SK-N-SH treated with all-trans-retinoic acid at 6 μM for 48 hours (cell line): ENCODE measurements at places on chromosomes 3 and 15.
A peak's percentile ranks its signal among the peaks of the same experiment; 100 is the strongest.

DNA sequence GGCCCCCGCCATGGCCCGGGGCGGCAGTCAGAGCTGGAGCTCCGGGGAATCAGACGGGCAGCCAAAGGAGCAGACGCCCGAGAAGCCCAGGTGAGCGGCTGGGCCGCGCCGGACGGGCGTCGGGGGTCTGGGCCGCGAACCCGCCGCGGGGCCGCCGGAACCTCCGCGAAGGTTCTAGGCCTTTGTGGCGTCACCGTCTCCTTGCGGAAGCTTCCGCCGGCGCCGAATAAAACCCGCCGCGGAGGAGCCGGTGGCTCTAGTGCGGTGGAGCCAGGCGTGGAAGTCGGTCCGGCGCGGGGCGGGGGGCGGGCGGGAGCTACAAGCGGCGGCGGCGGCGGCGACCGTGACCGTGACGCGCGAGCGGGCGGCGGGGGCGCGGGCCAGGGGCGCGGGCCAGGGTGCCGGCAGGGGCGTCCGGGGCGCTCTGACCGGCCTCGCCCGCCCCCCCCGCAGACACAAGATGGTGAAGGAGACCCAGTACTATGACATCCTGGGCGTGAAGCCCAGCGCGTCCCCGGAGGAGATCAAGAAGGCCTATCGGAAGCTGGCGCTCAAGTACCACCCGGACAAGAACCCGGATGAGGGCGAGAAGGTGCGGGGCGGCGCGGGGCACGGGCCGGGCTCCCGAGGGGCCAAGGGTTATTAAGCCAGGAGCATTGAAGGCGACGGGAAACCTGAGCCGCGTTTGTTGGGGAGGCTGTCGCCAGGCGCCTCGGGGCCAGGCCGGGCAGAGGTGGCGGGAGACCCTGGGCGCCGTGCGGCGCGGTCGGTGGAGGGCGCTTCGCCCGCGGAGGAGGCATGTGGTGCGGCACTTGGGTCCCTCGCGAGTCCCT is at the start of gene DNAJA4:
TSS of gene DNAJA4 (plus strand) at position 259 of the 833 bp plus-strand sequence. CDS start at position 461, 202 bp downstream.
- ATAC-seq = no peak

DNA sequence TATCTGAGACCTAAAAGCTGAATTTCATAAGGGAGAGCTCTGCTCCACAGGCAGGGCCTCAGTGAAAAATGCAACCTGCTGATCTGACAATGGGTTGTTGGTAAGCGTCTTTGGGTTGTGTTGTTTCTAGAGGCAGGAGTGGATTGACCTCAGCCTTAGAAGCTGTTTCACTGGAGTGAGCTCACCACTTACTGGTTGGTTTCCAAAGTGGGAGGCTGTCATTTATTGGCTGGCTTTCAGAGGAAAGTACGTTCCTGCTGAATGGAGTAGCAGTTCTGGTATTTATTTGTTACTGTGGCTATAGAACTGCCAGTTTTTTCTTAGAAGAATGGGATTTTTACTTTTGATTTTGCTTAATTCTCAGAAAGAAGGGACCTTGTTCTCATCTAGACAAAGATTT is 29.3 kb upstream of the COL6A5 start:
- ATAC-seq = no peak

- ATAC-seq = peak; percentile 10; the same call in 1 of the 3 replicates
These were observed 3.3 kb downstream of the TUBGCP5 start for GRCh38 chr15:23035964-23036566.

DNA sequence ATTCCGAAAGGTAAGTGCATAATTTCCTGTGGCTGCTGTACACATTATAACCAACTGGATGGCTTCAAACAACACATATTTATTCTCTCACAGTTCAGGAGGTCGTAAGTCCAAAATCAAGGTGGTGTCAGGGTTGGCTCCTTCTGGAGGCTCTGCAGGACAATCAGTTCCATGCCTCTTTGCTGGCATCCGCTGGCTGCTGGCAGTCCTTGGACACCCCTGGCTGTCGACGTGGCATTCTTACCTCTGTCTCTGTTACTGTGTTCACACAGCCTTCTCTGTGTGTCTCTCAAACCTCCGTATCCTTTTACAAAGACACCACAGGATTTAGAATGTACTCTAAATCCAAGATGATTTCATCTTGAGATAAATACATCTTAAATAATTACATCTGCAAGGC is 398.8 kb upstream of the ATP10A start:
- ATAC-seq = no peak

GRCh38 chr3:181486141-181486885 is 225.4 kb upstream of the SOX2 start:
- no peak for ATAC-seq

DNA sequence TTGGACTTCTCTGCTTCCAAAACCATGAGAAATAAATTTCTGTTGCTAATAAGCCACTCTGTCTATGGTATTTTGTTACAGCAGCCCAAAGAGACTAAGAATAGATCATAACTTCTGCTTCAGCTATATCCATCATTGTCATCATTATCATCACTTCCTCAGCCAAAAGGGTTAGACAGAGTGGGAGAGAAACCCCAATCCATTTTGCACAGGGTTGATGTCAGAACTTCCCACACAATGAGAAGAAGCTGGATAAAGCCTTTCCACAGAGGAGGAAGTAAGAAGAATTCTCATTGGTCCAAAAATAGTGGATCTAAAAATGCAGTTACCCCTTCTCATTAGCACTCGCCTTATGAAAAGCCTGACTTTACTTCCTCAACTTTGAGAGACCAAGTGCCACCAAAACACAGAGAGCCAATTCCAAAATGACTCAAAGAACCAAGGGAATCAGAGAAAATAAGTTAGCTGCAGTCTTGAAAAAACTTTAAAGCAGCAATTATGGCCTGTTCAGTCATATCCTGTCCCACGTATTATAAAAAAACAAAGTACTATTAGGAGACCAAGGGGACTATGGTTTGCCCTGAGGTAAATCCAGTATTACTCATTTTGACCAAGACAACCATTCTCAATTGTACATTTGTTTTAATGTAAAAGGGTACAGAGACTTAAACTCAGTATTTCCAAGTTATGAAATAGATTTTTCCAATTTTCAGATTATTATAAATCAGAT is 80.2 kb downstream of the WNT5A start:
- no peak for ATAC-seq

- ATAC-seq = no peak
These were observed 227.1 kb downstream of the RPLP1 start for GRCh38 chr15:69679623-69680228.

DNA sequence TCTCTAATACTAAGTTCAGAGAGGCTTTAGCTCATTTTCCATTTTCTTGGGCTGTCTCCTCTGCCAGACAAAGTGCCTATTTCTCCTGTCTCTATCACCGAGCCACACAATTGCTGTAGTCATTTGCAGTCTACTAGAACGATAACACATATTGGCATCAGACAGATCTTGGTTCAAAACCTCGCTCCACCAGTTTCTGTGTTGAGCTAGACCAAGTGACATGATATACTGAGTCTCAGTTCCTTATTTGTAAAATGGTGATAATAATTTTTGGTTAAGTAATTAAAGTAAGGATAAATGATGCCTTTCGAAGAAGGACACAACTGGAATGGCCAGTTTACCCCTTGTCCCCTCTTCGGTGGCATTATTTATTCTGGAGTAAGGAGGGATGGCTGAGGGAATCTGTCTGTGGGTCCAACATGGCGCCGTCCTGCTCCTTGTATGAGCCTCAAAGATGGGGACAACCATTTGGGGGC is 398 bp upstream of the RAB7A start:
- ATAC-seq = no peak

DNA sequence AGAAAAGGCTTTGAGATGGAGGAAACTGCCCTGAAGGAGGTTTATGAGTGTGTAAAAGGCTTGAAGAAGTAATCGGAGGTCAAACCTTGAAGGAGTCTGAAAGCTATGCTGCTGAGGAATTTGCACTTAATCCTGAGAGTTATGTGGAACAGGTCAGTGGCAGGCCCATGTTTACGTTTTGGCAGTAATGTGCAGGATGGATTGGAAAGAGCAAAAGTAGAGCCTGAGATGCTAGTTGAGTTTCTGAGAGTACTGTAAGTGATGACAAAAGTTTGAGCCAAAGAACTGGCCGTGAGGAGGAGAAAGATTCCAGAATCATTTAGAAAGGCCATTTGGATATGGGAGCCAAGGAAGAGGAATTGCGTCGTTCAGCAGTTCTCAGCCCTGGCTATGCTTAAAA is 3.2 kb upstream of the GASK1A start:
- ATAC-seq = no peak

- no peak for ATAC-seq
These were observed 43.5 kb downstream of the IFT57 start for GRCh38 chr3:108178676-108179075.

DNA sequence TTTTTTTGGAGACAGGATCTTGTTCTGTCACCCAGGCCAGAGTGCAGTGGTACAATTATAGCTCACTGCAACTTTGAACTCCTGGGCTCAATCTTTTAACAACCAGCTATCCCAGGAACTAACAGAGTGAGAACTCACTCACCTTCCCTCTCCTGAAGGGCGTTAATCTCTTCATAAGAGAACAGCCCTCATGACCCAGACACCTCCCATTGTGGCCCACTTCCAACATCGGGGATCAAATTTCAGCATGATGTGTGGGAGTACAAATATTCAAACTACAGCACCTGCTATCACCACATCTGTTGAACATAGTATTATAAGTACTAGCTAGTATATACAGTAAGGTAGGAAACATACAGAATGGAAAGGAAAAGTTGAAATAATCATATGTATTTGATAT is 132.5 kb downstream of the DOCK3 start:
- no peak for ATAC-seq

- peak; percentile 27; the same call in 2 of the 3 replicates for ATAC-seq
These were observed 23.6 kb downstream of the NR2F2 start for GRCh38 chr15:96353930-96354730.

GRCh38 chr3:4935347-4935746 is 43.9 kb upstream of the BHLHE40 start:
- ATAC-seq = no peak

DNA sequence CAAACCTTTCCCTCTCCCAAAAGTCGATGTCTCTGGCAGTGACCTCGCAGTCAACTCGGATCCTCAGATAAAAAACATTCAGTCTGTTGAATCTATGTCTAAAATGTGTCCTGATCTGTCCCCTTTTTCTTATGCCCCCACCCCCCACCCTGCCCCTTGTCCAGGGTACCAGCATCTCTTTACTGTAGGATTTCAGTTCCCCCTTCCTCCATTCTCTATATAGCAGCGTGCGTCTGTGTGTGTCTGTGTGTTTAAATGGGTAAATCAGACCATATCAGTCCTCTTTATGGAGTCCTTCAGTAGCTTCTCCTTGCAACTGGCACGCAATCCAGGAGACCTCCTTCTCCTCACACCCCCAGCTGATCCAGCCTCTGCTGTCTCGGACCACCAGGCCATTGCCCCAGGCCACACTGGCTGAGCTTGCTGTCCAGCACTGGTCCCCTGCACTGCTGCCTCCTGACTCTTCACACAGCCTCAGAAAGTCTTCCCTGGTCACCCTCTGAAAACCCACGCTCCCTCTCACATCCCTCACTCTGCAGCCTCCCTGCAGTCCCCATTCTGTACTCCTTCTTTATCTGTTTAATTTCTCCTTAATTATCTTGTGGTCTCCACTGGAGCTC is 1.5 kb downstream of the LRRK1 start:
- no peak for ATAC-seq

GRCh38 chr3:43378066-43378935 is 92.0 kb downstream of the SNRK start:
- ATAC-seq = peak; percentile 79

GRCh38 chr3:114242947-114243346 is 5.6 kb upstream of the ZNF80 start:
- ATAC-seq = no peak

DNA sequence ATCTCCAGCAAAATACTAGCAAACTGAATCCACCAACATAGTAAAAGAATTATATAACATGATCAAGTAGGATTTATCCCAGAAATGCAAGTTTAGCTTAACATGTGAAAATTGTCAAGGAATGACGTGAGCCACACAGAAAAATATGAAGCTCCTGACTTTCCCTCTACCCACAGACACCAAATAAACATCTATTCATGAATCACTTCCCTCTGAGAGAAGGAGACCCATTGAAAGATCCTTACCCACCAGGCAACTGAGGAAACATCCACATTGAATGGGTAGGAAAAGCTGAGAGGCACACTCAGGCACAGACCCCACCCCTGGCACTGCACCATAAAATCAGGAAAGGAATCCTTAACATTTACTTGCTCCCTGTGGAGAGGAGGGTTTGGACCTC is 102.2 kb upstream of the MANF start:
- no peak for ATAC-seq

DNA sequence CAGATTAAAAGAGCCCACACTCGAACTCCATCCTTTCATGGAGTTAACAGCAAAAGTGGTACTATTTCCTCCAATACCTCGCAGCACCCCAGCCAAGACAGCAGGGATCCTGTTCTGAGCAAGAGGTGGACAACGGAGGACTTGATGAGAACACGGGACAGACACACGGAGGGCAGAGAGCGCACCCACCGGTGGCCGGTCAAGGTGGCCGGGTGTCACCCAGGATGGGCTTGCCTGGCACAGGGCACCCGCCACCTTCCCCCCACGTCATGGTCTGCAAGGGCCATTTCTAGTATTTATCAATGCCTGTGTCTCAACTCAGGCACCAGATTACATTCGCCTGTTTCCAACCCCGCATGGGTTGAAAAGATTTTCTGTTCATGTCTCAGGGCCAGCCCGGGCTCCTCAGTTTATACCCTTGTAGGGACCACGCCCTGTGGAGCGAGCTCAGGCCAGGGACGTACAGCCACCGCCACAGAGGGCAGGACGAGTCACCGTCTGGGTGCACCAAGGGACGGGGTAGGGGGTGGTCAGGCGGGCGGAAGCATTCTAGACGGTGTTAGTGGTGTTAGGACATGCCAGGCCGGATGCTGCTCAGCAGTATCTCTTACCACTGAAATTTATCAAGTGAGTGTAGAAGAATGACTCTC is 64.2 kb downstream of the CYFIP1 start:
- no peak for ATAC-seq

DNA sequence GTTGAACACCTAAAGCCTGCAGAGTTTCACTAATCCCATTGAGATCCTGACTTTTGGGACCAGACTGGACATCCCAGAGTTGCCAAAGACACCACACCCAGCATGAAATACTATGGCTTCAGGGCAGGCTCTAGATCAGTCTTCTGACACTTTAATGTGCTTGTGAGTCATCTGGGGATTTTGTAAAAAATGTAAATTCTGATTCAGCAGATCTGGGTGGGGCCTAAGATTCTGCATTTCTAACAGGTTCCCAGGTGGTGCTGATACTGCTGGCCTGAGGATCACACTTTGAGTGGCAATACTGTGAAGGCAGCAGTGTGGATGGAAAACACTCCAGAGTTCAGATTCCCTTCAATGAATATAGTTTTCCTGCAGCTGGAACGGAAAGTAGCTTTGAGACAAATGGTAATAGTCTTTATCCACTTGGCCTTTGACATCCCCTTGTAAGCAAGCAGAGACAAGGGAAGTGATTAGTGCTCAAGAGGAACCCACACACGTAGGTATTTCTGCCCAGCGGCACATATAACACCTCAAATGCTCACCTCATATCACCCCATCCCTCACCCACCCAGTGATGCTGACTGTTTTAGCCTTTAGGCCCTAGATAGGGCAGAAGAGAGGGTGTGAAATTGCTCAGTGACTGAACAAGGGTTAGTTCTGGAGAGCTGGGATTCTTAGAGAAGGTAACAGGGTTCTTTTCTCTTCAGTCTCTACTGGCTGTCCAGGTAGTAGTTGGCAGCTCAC is 51.5 kb upstream of the GSK3B start:
- peak; percentile 64 for ATAC-seq

- ATAC-seq = peak; percentile 54
These were observed 23.1 kb downstream of the ANXA2 start for GRCh38 chr15:60374628-60375081.
